ENCODE measurements at places on chromosomes 1 and 21.

DNA sequence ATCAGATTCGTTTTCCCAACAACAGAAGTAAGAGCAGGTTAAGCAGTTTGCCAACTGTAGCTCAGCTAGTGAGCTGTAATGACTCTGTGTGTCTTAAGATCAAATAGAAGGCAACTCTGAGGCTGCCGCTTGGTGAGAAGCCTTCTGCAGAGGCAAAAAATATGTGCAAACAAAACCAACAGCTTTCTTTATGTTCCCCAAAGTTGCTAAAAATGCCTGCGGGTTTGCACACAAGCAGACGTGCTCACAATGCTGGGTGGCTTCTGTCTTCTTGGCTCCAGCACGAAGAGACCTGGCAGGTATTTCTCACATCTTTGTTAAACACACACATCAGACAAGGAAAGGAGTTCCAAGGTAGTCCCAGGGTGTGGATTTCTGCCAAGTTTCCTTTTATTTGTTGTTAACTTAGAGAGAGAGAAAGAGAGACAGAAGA lies 158.9 kb upstream of the JUN start:
- DNase-seq: peak; percentile 54

DNA sequence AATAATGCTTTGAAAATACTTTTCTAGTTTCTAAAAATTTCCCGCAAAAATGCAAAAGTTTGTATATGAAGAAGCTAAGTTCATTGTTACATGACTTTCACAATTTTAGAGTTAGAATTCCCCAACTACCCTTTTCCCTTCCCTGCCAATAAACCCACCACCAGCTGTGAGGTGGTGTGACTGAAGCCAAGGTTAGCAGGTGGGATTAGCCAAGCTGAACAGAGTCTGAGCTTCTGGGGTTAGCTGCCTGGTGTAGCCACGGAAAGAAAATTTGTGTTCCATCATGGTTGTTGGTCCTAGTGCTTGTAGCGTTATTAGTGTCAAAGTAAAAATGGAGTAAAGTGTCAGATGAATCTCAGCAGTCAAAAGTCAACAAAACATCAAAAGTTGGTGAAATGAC lies 110.9 kb downstream of the ASTN1 start:
- DNase-seq: no peak

GRCh38 chr1:17831597-17831996 lies 76.5 kb downstream of the ACTL8 start:
- no peak for DNase-seq

- DNase-seq: no peak
Measured at GRCh38 chr1:66271904-66272254, 262.1 kb upstream of the SGIP1 start.

- no peak for DNase-seq
Measured at GRCh38 chr1:225592362-225593025, 60.4 kb downstream of the ENAH start.

GRCh38 chr1:71695821-71696220 lies 586.5 kb downstream of the NEGR1 start:
- no peak for DNase-seq

Data from natural killer cell (primary cell).